ENCODE measurements at places on chromosomes 5 and 9.

- no peak for DNase-seq
These were observed 18.0 kb upstream of the CRB2 start for GRCh38 chr9:123337971-123338370.

- no peak for DNase-seq
These were observed 273.7 kb downstream of the FANCC start for GRCh38 chr9:95043826-95044225.

GRCh38 chr9:82621447-82621846 lies 441.5 kb downstream of the RASEF start:
- DNase-seq = no peak

DNA sequence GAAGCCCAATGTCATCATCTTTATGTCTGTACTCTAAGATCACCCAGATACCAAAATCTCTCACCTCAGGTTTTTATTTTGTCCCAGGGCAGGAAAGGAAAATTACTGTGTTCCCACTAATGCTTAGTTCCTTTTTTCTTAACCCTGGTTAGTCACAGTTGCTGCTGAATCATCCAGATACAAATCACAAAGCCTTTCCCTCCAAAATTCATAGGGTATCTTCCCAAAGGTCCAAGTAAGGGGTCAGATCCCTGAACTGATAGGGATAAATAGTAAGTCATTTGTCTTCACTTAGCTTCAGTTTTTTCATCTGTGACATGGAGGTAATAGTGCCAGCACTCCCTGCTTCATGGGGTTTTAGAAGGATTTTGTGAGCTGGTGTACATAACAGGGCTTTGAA lies 2.2 kb downstream of the PLCXD3 start:
- DNase-seq = no peak

- no peak for DNase-seq
These were observed 15.1 kb downstream of the RXRA start for GRCh38 chr9:134341306-134341705.

DNA sequence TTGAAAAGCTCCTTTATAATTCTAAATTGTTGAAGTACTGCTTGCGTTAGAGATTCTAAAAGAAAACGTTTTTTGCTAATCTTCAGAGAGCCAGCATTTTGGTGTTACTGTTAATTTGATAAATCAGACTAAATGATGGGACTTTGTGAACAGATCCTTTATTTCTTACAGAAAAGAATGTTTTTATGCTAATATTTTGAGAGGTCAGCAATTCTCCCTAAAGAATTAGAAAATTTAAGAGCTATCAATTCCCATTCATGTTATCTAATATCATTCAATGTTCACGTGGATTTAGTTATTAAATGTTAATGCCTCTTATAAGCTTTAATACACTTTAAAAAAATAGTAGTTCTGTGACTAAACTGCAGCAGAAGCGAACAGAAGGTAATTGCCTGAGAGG lies 2.4 kb downstream of the AGGF1 start:
- no peak for DNase-seq

GRCh38 chr5:150097152-150097551 lies 10.8 kb upstream of the CSF1R start:
- no peak for DNase-seq

GRCh38 chr9:15253197-15253596 lies 53.8 kb downstream of the TTC39B start:
- no peak for DNase-seq

GRCh38 chr5:158847772-158848171 lies 251.9 kb downstream of the EBF1 start:
- no peak for DNase-seq

DNA sequence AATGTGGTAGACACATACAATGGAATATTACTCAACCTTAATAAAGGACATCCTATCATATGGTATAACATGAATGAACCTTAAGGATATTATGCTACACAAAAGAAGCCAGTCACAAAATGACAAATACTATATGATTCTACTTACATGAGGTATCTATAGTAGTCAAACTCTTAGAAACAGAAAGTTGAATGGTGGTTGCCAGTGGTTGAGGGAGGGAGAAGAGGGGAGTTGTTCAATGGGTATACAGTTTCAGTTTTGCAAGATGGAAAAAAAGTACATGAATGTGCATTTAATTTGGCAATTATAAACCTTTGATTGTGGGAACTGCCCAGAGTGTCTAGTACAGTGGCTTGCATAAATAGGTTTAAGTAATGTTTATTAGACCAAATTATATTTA lies 473.3 kb upstream of the ZNF608 start:
- DNase-seq = no peak

DNA sequence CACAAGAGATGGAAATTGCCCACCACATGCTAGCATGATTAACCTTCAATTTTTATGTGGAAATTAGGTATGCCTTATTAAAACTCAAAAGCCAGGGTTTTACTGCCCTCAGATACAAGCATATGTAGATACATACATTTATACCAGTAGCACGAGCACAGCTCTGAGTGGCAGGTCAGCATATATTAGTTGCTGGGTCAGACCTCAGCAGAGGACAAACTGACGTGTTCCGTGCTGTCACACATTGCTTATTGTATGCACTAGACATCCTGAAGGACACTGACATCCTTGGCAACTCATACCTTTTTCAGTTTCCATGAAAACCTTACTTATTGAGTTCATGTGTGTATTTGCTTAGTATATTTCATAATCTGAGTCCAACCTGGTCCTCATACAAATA lies 307.7 kb downstream of the TLE1 start:
- DNase-seq = no peak

- DNase-seq = no peak
These were observed 2.2 kb downstream of the THBS4 start for GRCh38 chr5:80037366-80037765.

DNA sequence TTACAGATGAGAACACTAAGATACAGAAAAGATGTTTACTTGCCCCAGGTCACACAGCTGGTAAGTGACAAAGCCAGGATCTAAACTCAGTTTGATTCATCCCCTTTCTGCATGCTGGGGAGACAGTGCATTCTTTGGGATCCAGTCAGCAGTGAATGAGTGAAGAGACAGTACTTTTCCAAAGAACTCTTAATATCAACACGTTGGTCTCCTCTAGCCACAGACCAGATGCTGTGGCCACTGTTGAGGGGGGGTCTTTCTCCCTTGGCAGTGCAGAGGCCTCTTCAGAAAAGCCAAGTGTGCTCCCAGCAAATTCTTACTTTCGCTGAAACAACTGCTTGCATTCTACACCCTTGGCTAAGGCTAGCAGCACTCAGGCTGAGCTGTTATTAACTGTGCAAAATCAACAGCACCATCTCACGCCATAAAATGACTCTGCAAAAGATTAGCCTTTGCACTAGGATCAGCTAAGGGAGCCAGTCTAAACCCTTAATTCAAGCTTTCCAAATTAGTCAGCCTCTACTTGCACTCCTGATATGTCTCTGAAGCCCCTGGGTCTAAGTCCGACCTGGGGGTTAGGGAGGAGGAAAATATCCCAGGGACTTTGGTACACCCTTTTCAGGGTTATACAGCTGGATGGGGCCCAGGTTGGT lies 4.8 kb upstream of the TMEM171 start:
- no peak for DNase-seq

GRCh38 chr5:105789246-105789645 lies 1881.5 kb downstream of the EFNA5 start:
- no peak for DNase-seq

- DNase-seq = no peak
These were observed 48.0 kb downstream of the HTR4 start for GRCh38 chr5:148606296-148606695.

Measured in central memory CD8-positive, alpha-beta T cell (primary cell).